Stimulated activated CD4-positive, alpha-beta T cell treated with anti-CD3 and anti-CD28 coated beads, Interleukin-1b, Interleukin-23, amount 100 ng/mL, for 4 hours (primary cell): ENCODE measurements at places on chromosomes 7 and 10.

GRCh38 chr10:48600645-48601505 lies 4.0 kb downstream of the ARHGAP22 start:
- no peak for DNase-seq

DNA sequence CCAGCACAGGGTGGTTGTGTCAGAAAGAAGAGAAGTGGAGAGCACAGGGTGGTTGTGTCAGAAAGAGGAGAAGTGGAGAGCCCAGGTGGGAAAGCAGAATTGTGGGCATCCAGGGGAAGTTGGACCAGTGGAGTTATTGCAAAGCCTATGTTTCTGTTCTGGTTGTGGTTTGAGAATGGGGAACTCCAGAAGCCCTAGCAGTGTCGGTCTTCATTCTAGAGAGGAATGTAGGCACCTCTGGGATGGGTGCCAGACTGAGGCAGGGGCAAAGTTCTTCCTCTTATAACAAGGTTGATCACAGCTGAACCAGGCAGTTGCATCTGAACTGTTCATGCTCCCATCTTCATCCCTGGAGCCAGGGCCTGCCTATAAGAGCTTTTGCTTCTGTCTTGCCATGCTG lies 954 bp downstream of the FSCN3 start:
- DNase-seq, result no peak

DNA sequence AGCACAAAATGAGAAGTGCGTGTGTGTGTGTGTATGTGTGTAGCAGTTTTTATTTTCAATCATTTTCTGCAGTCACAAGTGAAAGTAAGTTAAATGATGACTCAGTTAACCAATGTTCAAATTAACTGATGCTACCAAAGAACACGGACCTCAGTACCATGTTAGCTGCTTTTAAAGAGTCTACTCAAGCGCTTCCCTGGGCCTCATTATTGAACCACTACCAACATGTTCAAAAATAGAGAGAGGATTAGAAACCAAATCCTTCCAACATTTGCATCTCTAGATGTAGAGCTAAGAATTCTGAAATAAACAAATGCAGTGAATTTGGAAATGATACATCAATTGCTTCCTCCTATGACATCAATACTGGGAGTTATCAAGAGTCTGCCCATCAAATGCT lies at the start of gene TAS2R39:
TAS2R39 (plus strand) TSS at position 396 of the 400 bp plus-strand sequence; CDS start at position 396, 0 bp downstream.
- no peak for DNase-seq

DNA sequence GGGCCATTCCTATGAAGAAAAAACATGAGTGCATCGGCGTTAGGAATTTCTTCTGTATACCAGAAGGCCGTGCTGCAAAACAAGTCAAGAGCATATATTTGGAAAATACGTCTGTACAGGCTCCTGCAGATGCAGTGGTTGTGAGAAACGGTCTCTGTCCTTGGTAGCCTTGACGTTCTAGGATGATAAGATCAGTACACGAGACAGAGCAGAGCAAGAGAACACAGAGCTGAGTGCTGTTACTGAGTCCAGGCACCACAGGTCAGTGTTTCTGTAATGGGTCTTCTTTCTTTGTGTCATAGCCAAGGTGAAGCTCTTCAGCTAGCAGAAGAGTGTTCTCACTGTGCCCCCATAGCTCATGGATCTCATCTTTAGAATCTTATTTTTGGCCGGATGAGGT lies 62.8 kb downstream of the WDR37 start:
- DNase-seq, result no peak

GRCh38 chr7:149074116-149074885 lies 16.2 kb downstream of the ZNF786 start:
- no peak for DNase-seq

- DNase-seq, result no peak
Measured at GRCh38 chr7:80770675-80771081, 132.2 kb downstream of the CD36 start.

DNA sequence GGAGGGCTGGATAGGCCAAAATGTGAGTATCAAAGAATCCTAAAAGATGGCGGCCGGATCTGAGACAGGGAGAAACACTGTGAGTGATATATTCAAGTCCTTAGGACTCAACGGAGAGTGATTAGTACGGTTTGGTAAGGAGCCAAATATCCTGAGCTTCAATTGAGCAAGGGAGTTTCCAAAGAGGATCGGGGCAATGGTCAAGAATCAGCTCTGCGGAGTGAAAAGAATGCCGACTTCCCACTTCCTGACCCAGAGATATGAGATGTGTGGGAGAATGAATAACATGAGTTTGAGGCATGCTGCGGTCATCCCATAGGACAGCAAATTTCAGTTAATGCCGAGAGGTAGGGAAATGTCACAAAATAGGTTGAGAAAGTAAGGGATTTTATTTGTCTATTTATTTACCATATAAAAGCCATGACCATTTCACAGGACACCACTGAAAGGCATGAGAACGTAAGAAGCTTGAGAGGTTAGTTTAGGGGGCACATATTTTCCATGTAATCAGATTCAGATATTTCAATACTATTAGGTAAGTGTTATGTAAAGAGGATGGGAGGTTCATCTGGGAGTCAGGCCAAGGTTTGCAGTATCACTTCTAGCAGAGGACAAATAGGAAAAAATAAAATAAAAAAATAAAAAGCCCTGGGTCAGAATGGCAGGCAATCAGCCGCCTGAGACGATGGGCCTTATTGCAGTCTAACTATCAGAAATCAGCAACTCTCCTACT lies 165.6 kb downstream of the HGF start:
- no peak for DNase-seq

DNA sequence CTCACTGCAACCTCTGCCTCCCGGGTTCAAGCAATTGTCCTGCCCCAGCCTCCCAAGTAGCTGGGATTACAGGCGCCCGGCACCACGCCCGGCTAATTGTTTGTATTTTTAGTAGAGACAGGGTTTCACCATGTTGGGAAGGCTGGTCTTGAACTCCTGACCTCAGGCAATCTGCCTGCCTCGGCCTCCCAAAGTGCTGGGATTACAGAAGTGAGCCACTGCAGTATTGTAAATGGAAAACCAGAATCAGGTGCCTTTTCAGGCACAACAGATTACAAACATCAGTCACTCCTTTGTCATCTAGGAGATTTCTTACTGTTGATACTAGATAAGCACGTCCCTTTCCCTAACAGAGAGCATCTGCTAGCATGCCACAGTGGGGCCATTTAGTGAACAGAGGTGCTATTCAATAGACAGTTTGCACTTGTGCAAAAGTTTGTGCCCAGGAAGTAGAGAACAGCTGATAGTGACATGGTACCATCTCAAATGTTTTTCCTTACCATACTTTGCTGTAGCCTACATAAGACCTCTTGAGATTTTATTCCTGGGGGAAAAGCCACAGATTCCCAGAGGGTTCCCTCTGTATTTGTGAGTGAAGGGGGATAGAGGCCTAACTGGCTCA lies 24.5 kb upstream of the WAC start:
- DNase-seq, result no peak

DNA sequence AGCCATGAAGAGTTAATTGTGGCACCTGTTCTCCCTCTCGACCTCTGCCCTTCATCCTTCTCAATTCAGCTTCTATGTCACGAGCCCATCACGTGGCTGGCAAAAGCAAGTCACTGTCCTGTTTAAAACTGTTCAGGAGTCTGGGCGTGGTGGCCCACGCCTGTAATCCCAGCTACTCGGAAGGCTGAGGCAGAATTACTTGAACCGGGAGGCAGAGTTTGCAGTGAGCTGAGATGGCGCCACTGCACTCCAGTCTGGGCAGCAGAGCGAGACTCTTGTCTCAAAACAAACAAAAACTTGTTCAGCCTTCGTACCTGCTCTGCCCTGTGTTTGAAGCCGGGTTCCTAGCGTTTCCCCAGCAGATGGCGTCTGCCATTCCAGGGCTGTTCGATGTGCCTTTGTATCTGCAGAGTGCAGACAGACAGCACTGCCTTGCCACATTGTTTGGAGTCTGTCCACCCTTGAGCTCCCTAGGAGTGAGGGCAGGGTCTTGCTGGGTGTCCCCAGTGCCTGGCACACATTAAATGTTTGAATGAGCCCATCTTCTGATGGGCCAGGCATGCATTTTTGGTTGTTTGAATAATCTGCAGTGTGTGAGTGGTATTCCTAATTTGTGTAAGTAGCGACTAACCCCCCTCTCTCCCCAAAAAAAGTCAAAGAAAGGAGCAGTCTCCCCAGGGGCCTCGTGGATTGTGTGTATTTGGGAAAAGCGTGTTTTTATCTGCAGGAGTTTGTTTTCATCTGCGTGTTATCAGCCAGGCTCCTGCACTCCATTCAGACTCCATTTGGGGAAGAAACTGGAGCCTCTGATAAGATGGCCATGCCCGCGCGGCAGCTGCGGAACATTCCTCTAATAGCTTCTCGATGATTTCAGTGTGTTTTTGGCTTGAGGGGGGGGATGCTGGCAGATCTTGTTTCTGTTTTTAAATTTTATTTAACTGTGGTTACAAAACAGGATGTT lies 61.2 kb downstream of the DNAJB6 start:
- DNase-seq, result no peak

DNA sequence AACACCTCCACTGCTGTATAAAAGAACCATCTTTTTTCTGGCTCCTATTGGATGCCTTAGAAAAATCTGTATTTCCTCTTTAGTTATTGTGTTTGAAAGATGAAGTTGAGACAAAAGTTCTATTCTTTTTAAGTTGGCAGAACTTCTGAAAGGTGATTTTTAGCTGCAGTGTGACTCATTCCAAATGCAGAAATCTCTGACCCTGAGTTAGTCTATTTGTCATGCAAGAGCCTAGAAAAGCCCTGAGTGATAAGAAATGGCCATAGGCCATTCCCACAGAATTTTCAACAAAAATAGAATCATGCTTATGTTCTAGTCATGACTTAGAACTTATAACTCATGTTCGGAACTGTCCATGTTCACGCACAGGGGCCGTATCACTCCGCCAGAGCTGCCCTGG lies 89.1 kb downstream of the EGFR start:
- no peak for DNase-seq

GRCh38 chr7:116169060-116169459 lies 41.3 kb upstream of the TES start:
- DNase-seq, result no peak
